Stimulated activated CD8-positive, alpha-beta memory T cell treated with anti-CD3 and anti-CD28 coated beads, Interleukin-4, amount 100 ng/mL, for 1 hour (primary cell): ENCODE measurements at places on chromosomes 4 and X.

DNA sequence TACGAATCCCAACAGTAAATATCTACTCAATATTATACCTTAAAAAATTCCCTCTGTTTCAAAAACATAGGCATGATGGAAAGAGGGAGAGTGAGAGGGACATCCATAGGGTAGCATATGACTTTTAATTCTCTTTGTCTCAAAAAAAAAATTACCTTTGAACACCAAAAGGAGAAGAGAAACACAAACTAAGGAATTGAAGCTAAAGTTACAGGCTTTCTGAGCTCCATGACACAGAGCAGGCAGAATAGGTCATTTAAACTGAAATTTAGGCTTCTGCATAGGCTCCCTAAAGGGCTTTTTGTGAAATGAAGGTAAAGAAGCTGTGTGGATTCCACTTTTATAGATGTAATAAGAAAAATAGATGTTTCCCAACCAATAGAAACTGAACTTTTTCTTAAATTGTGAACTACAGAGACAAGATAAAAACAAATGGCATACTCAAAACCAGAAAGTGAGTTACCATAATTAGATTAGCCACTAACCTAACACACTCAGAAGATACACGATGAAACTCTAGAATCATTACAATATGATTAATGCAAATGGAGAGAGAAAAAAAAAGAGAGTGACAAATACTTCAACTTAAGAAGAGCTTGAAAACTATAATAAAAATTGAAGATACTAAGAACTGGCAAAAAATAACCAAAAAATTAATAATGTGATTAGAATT lies 584.6 kb downstream of the GABRG1 start:
- DNase-seq, result no peak

DNA sequence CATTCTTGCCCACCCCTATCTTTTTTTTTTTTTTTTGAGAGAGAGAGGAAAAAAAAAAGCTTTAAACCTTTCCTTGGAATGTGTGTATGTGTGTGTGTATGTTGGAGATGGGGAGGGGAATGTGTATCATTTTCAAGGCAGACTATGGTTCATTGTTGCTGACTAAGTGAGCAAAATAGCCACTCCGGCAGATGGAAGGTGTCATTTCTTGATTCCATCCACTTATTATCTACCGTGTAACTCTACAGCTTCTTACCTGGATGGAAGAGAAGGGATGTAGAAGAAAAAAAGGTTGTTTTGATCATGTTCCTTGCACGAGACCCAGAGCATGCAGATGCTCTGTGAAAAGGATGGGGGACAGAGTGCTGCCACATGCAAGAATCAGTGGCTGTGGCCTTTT lies 5.9 kb upstream of the GK2 start:
- DNase-seq, result no peak

GRCh38 chrX:110317820-110318663 lies at the start of gene AMMECR1:
AMMECR1 (minus strand) TSS chrX:110318085; CDS start chrX:110318071, 14 bp downstream.
- peak; percentile 60 for DNase-seq

- no peak for DNase-seq
These were observed 20.9 kb downstream of the CLRN2 start for GRCh38 chr4:17535906-17536305.

DNA sequence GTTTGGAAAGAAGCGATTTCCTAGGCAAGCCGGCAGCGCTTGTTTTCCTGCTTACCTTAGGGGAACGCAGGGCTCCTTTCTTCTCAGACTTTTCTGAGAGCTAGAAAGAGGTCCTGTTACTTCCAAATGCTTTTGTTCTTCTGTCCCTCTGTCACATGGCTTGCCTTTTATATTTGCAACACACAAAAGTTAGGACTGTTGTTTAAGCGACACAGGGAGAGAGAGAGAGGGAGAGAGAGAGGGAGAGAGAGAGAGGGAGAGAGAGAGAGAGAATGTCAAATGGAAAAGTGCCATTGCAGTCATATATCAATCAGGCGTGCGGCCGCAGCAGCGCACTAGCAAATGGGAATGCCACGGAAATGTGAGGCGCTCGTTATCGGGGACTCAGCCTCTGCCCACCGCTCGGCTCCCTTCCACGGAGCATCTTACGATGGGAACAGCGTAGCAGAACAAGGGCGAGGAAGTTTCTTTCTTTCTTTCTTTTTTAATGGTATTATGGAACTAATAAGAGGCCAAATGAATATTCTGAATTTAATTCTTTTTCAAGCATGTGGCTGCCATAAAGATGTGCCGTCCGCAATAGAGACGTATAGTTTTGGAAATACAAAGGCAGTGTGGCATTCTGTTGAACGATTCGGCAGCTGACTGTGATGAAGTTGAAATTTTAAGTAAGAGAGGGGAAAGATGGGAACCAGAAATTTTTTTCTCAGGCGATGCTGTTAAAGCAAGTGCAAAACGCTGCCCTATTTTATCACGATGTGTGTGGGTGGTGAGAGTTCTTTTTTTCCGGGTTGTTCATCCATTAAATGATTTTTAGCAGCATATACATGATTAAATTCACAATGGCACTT lies at the start of gene NDP:
Gene NDP, minus strand, starts transcription at position 142 of the 851 bp plus-strand sequence. CDS start 14,745 bp downstream, outside the sequence.
- DNase-seq, result no peak
